ENCODE measurements at places on chromosomes 2 and 18.

- no peak for DNase-seq
Measured at GRCh38 chr2:204529795-204530463, 15.3 kb upstream of the PARD3B start.

DNA sequence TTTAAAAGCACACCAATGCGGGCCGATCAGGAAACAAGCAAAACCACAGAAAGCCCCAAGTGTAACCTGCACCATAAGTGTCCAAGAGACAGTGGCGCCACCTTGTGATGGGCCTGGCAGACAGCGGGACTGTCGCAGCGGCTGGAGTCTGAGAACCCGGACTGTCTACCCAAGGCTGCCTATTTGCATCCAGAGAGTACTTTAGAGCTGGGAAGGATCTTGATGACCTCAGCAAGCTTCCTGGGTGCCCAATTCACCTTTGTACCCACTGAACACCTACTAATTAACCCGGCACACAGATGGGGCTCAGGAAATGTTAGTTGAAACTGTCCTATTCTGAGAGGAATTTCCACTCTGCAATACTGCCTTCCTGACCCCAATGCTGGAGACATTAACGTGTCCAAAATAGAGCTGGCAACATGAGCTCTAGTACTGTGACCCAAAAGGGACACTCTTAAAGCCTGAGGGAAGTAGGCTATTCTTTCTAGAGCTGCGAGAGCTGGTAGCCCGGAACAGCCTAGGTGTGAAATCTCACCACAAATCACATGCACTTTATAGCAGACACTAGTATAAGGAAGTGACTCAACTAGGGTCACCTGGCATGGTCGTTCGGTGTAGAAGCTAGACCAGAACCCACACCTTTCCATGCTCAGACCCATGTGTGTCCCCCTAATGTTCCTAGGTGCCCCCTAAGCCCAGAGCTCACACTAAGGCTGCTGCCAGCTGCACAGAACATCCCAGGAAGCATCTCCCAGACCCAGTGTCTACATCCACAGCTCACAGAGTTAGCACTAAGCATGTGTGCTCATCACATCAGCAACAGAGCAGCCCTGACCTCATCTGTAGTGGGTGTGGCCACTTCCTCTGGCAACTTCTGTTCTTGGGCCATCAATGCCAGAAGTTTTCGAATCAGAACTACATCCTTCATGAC, 25.4 kb downstream of the POLR1A start:
- peak; percentile 36 for DNase-seq

DNA sequence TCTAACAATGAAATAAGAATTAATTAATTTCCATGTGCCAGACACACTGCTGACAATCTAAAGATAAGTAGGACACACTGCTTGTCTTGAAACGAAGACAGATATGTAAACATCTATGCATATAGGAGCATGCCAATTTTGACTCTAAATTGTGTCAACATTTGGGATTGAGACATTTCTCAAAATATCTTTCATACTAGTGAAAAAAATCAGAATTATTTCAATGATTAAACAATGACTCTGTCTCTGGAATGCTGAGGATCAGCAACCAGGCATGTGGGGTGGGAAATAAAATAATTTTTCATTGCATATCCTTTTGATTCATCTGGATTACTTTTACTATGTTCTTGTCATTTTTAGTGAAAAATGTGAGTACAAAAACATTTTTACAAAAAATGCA, 262.6 kb upstream of the SYT4 start:
- no peak for DNase-seq

GRCh38 chr2:113370478-113371091, 66.9 kb upstream of the ZNG1B start:
- DNase-seq: peak; percentile 36

DNA sequence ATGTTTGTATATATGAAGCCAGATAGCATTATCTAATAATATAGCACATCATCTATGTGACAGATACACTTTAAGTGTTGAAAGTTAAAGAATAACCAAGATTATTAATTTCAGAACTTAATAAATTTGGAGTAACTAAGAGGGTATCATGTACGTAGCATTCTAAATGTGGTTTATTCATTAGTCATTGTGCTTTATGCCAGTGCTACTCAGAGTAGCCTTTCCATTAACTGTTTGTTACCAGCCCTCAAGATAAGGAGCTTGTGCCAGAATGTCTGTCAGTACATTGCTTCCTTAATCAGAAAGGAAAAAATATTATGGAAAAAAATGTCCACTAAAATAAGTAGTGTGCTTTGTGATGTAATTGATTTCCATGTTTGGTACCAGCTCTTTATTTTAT, 94.9 kb upstream of the TWSG1 start:
- no peak for DNase-seq

DNA sequence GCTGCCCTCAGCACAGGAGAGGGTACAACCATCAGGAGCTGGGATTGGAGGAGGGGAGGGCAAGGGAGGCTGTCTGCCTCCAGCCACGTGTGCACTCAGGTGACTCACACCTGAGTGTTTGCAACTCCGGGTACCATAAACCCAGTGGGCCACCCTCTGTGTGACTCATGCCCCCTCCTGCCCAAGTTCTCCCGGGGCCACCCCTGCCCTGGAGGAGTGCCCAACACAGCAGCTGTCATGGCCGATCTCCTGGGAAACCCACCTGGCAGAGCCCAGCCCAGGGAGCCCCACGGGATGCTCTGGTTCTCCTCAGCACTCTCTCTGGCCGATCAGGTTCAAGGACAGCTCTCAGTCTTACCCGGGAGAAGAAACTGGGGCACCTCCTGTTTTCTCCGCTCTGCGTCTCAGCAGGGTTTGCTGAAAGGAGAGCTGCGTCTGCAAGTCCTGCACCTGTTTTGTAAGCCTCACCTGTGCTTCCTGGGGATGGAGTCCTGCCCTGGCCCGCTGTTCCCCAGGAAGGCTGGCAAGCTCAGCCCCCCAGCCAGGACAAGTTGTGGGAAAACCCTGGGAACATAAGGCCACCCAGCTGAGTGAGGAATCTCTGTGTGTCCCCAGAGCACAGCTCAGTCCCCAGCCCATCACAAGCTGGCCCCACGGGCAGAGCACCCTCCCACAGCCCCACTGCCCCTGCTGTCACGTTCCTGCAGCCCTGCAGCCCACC, 44.0 kb upstream of the UBE2F start:
- no peak for DNase-seq

GRCh38 chr2:84283506-84283905, 175.6 kb downstream of the SUCLG1 start:
- no peak for DNase-seq

GRCh38 chr2:67463810-67464209, 66.7 kb downstream of the ETAA1 start:
- no peak for DNase-seq

- DNase-seq: no peak
Measured at GRCh38 chr2:70992945-70993853, 1.5 kb downstream of the TEX261 start.

Measured in fibroblast of skin of left quadriceps (primary cell).